Stimulated activated CD4-positive, alpha-beta T cell treated with anti-CD3 and anti-CD28 coated beads, Interleukin-1b, Interleukin-23, amount 100 ng/mL, for 1 hour (primary cell): ENCODE measurements at places on chromosomes 5 and 9.

GRCh38 chr5:180070756-180071530 is 616 bp downstream of the RNF130 start:
- DNase-seq, result no peak

GRCh38 chr5:55154873-55155272 is 5.1 kb upstream of the GPX8 start:
- no peak for DNase-seq

DNA sequence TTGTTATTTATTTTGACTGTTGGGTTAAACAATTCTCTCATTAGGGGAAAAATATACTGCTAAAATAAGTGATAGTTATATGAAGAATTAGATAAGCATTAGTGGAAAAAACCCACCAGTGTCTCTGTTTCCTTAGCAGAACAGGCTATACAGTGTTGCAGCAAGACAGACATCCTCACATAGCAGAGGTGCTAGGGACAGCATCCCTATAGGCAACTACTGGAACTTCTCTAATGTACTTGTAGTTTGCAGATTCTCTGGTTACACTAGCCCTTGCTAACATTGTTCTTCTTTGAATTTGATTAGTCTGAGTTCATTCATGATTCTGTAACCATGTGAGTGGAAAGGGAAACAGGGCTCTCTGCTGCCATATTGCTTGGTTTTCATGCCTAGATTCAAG is 661.8 kb upstream of the RGMB start:
- no peak for DNase-seq

- no peak for DNase-seq
Observed at GRCh38 chr9:76462126-76462525, 3.1 kb downstream of the GCNT1 start.

- DNase-seq, result no peak
Observed at GRCh38 chr9:85428230-85428629, 313.5 kb downstream of the AGTPBP1 start.

GRCh38 chr5:135396459-135397055 is 2.5 kb downstream of the MACROH2A1 start:
- no peak for DNase-seq

DNA sequence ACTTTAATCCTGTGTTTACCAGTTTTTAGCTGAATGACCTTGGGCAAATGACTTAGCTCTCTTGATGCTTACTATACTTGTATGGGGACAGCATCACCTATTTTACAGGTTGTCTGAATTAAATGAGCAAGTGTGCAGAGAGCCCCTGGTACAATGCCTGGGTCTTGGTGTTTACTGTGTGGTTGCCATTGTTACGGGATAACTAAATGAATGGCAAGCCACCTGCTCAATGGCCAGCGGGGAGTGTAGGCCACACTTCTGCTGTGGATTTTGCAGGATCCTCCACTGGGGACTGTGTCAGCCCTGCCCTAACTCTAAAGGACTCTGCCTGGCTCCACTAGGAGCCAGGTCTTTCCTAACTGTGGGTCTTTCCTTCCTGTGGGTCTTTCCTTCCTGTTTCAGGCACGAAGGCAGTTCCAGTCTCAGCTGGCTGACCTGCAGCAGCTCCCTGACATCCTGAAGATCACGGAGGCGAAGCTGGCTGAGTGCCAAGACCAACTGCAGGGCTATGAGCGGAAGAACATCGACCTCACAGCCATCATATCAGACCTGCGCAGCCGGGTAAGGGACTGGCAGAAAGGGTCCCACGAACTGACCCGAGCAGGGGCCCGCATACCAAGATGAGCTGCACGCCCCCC is 10.3 kb upstream of the GLE1 start:
- DNase-seq, result no peak

- no peak for DNase-seq
Observed at GRCh38 chr5:65366655-65367054, 115.1 kb downstream of the ADAMTS6 start.

DNA sequence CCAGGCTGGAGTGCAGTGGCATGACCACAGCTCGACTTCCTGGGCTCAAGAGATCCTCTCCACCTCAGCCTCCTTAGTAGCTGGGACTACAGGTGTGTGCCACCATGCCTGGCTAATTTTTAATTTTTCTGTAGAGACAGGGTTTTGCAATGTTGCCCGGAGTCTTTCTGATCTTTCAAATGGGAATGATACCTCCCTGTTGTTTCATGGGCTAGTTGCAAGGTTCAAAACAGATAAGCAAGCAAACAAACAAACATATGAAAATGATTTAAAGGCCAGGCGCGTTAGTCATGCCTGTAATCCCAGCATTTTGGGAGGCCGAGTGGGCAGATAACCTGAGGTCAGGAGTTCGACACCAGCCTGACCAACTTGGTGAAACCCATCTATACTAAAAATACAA is 45.3 kb upstream of the PLPP1 start:
- no peak for DNase-seq

GRCh38 chr9:7542693-7543092 is 256.9 kb downstream of the DMAC1 start:
- no peak for DNase-seq

DNA sequence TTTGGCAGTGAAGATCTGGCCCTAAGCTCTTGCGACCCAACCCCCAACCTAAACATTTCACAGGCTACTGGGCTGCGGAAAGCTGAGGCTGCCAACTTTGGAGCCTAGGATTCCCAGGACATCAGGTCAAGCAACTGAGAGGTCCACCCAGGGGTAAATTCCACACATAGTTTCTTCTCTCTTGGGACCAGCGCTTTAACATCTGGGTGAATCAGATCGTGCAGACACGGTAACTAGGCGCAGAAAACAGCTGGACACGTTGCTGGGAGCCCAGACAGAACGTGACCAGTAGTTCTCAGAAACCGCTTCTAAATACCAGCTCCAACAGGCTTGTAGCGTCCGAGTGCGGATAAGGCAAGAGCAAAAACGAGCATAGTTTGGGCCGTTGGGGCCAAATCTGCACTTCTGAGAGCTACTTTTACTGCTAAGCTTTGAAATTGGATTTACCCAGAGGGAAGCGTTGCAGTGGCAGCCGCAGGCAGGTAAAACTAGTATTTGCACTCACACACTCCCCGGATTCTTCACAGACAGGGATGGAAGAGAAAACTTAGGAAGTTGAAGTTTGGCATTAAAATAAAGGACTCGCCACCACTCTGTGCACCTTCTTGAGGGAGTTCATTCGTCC is 11.8 kb downstream of the ITGA1 start:
- no peak for DNase-seq

DNA sequence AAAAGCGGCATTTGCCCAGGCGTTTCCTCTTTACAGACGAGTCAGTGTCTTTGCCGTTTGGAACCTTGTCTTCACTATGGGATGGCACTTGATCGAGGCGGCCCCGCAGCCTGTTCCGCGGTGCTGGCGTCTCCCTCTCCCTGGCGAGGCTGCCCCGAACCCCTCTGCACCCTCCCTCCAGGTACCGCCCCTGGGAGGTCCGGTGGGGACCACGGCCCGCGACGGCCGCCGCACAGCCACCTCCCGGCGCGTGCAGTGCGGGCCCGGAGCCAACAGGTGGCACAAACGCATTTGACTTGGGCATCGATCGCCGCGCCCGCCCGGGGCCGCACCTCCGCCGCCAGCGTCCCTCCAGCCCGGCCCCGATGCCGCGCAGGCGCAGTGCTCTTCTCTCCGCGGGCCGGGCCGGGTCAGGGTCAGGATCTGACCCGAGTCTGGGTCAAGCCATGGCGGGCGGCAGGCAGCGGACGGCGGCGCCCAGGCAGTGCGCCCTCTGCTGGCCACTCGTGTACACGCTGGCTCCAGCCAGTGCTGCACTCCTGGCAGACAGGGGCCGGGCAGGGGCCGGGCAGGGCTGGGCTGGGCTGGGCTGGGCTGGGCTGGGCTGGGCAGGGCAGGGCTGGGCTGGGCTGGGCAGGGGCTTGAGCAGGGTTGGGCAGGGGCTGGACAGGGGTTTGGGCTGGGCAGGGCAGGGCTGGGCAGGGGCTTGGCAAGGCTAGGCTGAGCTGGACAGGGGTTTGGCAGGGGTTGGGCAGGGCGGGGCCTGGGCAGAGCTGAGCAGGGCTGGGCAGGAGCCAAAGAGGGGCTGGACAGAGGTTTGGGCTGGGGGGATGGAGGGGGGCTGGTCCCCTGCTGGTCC is 155.8 kb upstream of the IRX4 start:
- no peak for DNase-seq

DNA sequence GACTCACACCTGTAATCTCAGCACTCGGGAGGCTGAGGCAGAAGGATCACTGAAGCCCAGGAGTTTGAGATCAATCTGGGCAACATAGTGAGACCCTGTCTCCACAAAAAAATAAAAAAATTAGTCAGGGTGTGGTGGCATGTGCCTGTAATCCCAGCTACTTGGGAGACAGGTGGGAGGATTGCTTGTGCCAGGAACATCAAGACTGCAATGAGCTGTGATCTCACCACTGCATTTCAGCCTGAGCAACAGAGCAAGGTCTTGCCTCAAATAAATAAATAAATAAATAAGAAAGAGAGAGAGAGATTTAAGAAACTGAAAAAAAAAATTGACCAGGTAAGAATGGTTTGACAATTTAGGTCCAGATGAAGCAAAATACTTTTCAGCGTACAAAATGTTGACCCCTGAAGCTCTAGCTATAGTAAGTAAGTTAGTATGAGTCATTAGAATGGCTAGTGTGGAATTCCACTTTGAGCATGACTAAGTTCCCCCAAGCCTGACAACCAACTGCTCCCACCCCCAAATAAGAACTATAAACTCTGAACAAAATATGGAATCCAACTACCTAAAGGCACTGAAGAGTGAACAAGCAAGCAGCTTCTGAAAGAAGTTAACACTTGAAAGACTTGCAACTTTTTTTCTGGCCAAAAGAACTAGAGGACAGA is 217.8 kb upstream of the TLE4 start:
- DNase-seq, result no peak

DNA sequence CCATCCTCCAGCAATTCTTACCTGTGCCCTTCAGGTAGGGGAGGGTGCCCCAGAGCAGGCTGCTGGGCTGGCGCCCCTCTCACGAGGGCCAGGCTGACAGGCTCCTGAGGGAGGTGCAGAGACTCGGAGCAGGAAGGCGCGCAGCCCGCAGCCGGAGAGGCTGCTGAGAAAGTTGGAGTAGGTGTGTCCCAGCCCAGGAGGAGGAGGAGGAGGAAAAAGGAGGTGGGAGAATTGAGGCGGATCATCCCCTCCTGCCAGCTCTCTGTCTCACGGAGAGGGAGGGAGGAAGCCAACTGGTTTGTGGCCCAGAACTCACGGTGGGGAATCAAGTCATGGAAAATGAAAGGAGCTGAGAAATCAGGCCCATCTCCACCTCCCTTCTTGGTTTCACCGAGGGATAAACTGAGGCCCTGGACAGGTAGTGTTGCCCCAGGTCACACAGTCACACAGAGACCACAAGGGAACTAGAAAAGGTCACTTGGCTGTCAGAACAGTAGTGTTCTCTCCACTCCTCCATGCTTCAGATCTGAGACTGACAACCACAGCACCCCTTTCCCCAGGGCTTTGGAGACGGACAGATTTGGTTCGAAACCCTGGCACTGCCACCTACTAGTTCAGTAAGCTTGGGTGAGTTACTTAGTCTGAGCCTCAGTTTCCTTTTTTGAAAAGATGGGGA is at the start of gene FAT2:
Gene FAT2, minus strand, starts transcription at position 188 of the 676 bp plus-strand sequence. CDS start 22,400 bp downstream, outside the sequence.
- no peak for DNase-seq

DNA sequence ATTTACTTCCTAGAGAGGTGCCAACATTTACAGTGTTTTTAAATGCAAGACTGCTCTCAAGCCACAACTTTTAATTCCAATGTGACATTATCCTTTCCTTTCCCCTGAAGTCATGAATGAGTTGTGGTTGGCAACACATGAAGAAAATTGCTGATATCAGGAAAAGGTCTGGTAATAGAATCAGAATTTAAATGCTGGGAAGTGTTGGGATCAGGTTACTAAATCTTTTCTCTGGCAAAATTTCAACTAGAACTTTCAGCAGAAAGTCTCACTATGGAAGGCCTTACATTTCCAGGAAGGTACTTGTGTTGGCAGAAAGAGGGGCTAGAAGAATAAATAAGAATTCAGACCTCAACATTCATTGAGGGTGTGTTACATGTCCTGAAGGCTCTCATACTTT is 10.6 kb upstream of the SLC44A1 start:
- DNase-seq, result no peak

DNA sequence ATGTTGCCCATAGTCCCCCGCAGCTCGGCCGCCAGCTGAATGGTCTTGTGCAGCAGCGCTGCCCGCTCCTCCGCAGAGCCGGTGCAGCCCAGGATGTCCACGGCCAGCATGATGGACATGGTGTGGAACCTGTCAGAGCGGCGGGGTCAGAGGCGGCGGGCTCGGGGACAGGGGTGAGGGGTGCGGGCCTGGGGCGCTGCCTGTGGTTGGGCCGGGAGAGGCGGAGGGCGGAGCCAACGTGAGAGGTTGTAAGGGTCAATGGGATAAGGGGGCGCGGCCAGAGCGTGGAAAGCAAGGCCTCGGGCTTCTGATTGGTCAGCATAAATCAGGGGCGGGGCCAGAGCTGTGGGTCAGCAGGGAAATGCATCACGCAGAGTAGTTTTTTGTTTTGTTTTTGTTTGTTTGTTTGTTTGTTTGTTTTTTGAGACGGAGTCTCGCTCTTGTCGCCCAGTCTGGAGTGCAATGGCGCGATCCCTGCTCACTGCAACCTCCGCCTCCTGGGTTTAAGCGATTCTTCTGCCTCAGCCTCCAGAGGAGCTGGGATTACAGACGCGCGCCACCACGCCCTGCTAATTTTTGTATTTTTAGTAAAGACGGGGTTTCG is 6.8 kb upstream of the TOR2A start:
- DNase-seq, result no peak

- no peak for DNase-seq
Observed at GRCh38 chr9:109815366-109815947, 35.5 kb downstream of the PALM2AKAP2 start.

DNA sequence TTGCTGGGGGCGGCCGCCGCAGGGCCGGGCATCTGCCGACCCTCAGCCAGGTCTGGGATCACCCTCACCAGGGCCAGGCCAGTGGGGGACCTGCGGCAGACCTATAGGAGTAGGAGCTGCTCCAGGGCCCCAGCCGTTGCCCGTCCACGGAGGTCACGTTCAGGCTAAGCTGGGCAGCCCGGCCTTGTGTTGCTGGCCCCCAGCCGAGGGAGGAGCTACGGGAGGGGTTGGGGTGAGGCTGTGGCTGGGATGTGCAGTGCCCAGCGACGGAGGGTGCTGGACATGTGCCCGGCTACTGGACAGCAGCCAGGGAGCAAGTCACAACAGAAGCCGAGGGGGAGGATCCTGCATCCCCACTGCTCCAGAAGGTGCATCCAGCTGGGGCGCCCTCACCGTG is 39.6 kb upstream of the SLC6A19 start:
- no peak for DNase-seq

GRCh38 chr9:107484117-107484723 is 5.3 kb downstream of the KLF4 start:
- no peak for DNase-seq

- DNase-seq, result no peak
Observed at GRCh38 chr9:94078086-94078485, 6.2 kb upstream of the PTPDC1 start.

GRCh38 chr9:121696930-121697329 is 45.5 kb downstream of the DAB2IP start:
- DNase-seq, result no peak

- no peak for DNase-seq
Observed at GRCh38 chr5:15601853-15602252, 101.9 kb downstream of the FBXL7 start.

- DNase-seq, result no peak
Observed at GRCh38 chr9:122406070-122406890, 35.5 kb downstream of the PTGS1 start.
